ENCODE measurements at places on chromosomes 3 and 15.

DNA sequence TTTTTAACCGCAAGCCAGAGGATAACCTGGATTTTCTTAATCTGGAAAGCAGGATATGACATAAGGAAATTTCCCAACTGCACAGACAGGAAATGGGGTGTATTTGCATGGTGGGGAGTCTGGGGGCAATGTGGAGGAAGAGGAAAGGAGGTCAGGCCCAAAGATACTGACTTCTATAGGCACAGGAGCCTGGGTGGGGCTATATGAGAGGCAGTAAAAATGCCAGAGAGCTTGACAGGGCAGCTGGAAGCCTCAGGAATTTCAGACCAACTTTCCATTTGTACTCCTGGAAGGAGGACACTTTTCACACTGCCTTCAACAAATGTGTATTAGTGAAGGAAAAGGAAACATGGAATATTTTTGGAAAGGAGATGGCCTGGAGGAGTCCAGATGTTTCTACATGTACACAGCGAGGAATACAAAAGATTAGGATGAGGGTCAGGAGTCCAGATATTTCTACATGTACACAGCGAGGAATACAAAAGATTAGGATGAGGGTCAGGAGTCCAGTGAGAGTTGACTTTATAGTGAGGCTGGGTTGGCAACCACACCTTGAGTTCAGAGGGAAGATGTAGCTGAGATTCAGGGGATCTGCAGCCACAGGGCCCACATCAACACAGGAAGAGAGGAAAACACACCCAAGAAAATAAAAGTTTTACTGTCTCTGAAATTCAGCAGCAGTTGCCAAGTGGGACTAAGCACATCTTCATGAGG, 111.9 kb upstream of the PTPRG start:
- DNase-seq = no peak

- DNase-seq = peak; percentile 1
Measured at GRCh38 chr3:98099848-98100247, 12.9 kb downstream of the OR5AC2 start.

- no peak for DNase-seq
Measured at GRCh38 chr3:188217726-188218125, 63.8 kb downstream of the LPP start.

GRCh38 chr3:73601011-73601410, 23.7 kb downstream of the PDZRN3 start:
- DNase-seq = no peak

DNA sequence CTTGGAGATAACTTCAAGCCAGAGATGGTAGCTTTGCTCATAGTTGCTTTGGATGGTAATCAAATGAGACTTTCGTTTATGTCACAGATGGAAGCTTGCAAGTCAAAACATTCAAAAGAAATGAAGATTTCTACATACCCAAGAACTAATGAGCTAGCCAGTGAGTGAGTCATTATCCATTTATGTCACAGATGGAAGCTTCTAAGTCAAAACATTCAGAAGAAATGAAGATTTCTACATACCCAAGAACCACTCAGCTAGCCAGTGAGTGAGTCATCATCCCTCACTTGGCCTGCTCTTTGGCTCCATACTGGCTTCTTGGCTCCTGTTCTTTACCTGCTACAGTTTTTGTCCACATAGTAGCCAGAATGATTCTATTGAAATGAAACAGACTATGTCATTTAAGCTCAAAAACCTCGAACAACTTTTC, 559.8 kb upstream of the CBLB start:
- no peak for DNase-seq

GRCh38 chr15:68808091-68808490, 12.6 kb downstream of the ANP32A start:
- no peak for DNase-seq
